Epithelial cell of proximal tubule (primary cell): ENCODE measurements at places on chromosomes 7 and 10.

- DNase-seq: no peak
These were observed 173.9 kb downstream of the PPP1R17 start for GRCh38 chr7:31860925-31861324.

- no peak for DNase-seq
These were observed 34.0 kb upstream of the EBLN1 start for GRCh38 chr10:22251751-22252223.

DNA sequence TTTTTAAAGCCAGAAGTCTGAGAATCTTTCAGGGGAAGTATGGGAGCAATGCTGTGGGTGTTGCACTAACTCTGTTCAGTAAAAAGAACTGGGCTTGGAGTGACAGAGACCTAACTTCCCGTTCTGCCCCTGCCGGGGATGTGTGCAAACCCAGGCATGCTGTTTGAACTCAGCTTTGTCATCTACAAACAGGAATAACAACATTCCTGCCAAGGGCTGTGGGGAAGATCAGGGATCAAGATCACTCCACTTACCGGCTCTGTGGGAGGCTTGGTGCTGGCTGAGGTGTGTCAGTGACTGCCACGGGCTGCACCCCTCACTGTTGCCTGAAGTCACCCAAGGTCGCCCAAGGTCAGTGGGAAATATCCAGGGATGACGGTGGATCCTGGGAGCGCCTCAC, 23.1 kb upstream of the DRGX start:
- DNase-seq: no peak

DNA sequence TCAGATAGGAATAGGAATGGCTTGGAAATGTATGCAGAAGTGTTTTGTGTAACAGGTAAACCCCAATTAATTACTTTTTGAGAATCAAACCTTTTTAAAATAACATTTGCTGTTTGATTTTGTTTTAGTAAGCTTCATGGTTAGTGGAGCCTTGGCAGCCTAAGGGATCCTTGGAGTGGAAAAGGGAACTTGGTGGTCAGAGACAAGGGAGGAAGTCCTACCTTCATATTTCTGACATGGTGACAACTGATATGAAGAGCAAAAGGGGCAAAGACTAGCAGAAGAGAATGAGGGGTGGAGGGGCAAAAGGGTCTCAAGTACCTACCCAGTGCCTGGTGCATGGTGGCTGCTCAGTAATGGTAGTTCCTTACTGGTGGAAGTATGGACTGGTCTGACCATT, 32.3 kb downstream of the AHCYL2 start:
- DNase-seq: no peak

DNA sequence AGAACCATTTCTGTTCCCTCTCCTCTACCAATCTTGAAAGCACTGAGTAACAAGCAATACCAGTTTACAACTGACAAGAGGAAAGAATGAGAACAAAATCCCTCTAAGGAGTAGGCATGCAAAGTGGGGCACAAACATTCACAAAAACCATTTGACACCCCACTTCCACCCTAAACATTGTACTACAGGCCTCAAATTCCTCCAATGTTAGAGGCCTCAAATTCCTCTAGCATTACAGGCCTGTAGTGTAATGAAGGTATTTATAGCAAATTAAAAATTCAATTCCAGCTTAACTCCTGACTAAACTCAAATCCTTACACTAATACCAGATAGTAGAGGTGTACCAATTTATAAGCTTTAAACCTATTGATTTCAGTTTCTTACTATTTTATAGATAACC, 85.4 kb downstream of the SIRT1 start:
- no peak for DNase-seq

DNA sequence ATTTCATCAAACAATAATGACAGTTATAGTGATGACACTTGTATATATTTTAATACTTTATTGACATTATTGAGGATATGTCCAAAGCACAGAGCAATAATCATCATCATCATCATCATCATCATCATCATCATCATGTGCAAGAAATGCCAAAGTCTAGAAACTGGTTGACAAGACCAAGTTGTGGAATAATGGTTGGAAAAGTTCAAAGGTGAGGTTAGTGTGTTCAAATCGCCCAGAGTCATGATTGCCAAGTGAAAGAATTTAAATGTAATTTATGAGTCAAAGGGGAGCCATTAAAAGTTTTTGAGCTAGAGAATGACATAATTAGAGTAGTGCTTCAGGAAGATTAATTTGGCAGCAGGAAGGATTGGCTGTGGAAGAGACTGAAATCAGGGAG, 852.4 kb downstream of the SORCS1 start:
- DNase-seq: no peak

GRCh38 chr7:75914169-75914654, 743 bp upstream of the POR start:
- DNase-seq: no peak

GRCh38 chr10:15898046-15898445, 37.7 kb upstream of the MINDY3 start:
- no peak for DNase-seq

DNA sequence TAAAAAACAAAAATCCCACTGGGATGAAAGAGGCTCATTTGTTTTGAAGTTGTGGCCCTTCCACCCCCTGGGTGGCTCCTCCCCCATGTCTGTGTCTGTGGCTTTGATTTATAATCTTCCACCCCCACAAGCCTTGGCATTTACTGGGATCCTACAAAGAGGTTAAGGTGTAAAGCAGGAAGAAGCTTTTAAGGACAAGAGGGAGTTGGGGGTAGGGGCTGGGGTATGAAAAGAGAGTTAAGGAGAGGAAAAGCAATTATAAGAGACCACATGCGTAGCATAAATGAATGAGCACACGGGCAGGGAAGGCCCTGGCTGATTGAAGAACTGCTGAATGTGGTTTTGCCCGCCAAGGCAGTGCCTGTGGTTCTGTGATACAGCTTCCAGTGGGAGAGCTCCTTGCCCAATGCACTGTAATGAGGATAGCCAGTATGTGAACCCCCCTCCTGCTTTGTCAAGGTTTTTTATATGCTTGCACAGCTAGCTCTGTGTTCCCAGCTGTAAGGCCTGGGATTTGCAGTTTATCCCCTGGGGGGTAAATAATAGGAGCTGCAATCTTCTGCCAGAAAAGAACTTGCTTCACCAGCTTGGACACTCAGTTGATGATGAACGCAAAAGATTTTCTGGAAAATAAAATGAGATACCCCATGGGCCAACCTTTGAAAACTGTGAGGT, 34.7 kb upstream of the KMT2E start:
- no peak for DNase-seq

DNA sequence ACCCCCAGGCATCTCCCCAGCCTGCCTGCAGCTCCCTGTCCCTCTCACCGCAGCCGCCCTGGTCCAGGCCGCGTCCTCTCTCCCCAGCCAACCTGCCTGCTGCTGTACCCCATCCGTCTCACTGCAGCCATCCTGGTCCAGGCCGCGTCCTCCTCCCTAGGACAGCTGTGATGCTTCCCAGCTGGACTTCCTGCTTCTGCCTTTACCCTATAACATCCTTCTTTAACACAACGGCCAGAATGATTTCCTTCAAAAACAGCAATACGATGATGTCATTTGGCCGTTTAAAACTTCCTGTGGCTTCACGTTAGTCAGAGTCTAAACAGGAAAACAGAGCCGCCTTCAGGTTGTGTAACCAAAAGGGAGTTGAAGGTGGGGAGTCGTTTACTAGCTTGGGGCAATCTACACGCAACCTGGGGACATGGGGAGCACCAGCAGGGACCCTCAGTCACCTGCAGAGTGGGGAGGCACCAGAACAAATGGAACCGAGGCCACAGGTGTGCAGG, 32.2 kb upstream of the ZFAND2A start:
- DNase-seq: no peak

- DNase-seq: no peak
These were observed 27.9 kb upstream of the UBE2H start for GRCh38 chr7:129980667-129981066.

DNA sequence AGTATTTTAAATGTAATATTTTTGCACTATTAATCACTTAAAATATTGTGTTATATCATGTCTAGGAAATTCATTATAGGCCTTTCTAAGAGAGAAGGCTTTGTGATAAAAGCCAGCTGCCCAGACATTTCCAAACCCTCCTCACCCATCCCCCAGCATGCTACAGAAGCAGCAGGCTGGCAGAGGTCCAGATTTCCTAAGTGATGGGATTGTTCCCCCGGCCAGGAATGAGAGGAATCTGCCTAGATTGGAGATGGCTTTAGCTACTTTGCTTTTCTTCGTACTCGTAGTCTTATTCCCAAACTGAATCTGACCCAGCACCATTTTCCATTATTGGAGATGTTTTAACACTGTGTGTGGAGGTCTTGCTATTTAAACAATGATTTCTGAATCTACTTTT, 29.4 kb downstream of the CDK14 start:
- DNase-seq: no peak

GRCh38 chr7:123209786-123210185, 10.0 kb upstream of the SLC13A1 start:
- DNase-seq: no peak

DNA sequence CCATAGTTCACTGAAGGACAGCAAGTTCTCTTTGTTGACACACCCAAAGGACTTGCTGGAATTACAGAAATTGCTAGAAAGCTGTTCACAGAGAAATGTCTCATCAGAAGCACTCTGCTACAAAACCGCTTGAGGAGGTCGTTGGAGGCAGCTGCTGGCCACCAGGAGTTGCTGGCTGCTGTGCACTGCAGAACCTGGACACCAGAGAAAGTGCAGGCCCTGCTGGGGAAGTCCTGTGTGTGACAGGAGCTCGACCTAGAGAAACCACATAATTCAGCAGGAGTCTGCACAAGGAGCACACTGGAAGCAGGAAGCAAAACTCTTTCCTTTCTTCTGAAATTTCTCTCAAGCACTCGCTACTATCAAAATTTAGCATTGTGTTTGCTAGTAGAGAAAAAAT, 461.5 kb upstream of the GHITM start:
- DNase-seq: no peak

DNA sequence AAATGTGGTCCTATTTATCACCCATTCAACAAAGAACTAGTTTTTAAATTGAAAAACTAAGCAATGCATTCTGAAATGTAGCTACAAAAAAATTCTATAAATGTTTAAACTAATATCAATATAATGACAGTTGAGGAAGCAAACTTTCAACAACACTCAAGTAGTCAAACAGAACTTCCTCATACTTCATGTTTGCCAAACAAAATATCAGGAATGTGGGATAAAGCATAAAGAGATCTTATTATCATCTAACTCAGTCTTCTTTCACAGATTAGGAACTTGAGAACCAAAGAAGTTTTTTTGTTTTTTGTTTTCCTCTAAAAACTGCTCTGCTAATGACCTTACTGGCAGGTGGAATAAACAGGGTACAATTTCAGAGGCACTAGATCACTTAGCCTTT, 116.2 kb downstream of the JAZF1 start:
- DNase-seq: no peak

GRCh38 chr7:131087756-131088658, 239.7 kb upstream of the MKLN1 start:
- no peak for DNase-seq

- DNase-seq: no peak
These were observed 187.1 kb downstream of the ADARB2 start for GRCh38 chr10:1550291-1550595.

- DNase-seq: no peak
These were observed 2.2 kb downstream of the FZD8 start for GRCh38 chr10:35639728-35640401.

DNA sequence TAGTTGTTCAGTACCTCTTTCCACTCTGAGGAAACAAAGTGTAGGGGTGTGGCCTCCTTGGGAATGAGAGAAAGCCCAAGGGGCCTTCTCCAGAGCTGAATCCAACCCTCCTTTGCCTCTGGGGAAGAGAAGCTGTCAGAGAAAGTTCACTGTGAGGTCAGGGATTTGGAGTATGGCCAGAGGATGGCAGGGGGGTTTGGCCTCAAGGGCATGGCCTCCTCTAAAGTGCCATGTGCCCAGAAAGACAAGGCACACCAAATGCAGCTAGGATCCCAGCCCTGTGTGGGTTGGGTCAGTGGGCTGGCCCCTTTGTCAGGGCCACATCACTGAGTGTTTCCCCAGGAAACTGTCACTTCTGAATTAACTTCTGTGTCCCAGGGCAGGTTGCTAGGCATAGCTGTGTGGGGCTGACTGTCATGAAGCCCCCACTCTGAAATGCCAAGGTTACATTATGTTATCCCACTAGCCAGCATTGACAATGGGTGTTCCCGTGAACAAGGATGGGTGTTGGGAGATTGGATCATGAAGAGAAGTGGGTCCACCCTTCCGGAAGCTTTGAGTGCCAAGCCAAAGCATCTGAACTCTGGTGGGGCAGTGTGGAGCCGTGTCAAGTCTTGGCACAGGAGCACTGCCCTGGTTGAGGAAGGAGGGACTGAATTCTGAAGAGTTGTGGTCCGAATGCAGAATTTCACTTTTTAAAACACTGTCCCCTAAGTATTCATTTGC, 123.3 kb downstream of the ZMIZ1 start:
- no peak for DNase-seq

DNA sequence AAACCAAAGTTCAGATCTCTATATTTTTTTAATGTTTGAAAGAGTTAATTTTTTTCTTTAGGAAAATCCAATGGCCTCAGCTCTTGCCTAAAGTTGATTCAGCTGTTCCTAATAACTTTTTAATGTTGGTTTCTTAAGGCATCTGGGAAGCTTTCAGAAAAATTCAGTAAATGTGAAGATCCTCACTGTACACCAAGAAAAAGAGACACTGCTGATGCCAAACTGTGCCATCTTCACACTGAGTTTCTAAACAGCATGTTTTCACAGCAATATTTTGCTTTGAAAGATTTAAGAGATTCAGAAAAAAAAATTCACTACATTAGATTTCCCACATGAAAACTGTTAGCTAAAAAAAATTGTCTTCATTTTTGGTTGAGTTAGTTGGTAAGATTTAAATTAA, 249.4 kb downstream of the NEBL start:
- DNase-seq: no peak

DNA sequence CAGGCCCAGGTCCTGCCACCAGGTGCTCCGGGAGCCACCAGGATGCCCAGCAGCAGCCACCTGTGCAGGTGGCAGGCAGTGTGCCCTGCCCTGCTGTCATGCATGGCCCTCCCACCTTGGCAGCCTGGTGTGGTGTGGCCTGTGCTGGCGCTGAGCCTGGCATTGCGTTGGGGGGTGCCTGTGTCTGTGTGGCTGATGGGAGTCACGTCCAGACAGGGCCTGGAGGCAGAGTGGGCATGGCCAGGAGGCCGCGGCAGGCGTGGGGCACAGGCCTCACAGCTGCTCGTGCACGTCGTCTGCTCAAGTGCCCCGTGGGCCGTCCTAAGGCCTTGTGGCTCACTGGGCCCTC, 8.7 kb downstream of the TTYH3 start:
- DNase-seq: no peak

- DNase-seq: no peak
These were observed 544.9 kb upstream of the ADARB2 start for GRCh38 chr10:2282202-2282601.

GRCh38 chr7:102425639-102426267, 7.6 kb upstream of the ORAI2 start:
- DNase-seq: no peak
